ENCODE measurements at places on chromosomes 13 and 19.

GRCh38 chr13:98538876-98539275 is 38.0 kb downstream of the STK24 start:
- DNase-seq: no peak

- no peak for DNase-seq
These were observed 524.7 kb downstream of the GPC5 start for GRCh38 chr13:91922969-91923592.

GRCh38 chr19:12035220-12036172 is at the start of gene ZNF433:
Gene ZNF433 (minus strand): TSS chr19:12035679. CDS start chr19:12035539, 140 bp downstream.
- DNase-seq: peak; percentile 26

DNA sequence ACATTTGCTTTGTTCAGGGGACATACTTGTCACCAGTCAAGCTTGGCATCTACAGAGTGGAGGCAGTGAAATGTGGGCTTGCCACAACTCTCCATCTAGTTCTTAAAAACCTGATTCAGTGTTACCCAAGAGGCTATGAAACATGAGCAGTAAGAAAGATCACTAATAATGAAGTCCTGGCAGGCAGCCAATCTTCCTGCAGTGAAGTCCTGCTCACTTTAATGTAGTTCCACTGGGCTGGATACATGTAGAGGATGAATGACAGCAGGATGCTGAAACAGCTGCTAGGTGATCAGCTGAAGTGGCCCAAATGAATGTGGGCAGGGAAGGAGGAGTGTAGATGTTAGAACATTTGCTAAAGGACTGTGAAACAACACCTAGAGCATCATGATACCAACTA is 1213.1 kb downstream of the OLFM4 start:
- DNase-seq: no peak

- no peak for DNase-seq
These were observed 26.9 kb downstream of the DPF1 start for GRCh38 chr19:38196948-38197656.

GRCh38 chr13:23319883-23320224 is 113.6 kb downstream of the SACS start:
- DNase-seq: no peak

DNA sequence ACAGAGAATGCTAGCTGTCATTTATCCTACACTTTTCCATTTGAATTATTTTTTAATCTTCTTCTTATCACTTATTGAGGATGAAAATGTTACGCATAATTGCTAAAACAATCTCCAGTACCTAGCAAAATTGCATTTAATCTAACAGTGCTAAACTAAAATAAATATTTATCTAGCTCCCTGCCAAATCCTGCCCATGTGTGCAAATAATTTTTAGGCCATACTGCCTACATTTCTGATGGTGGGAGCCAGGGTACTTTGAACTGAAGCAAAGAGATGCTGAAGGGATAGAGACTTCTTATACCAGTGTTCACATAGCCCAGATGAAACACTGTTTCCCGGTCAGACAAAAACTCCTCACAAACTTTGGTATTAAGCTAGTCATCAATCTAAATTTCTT is 1268.7 kb upstream of the PCDH20 start:
- DNase-seq: no peak

DNA sequence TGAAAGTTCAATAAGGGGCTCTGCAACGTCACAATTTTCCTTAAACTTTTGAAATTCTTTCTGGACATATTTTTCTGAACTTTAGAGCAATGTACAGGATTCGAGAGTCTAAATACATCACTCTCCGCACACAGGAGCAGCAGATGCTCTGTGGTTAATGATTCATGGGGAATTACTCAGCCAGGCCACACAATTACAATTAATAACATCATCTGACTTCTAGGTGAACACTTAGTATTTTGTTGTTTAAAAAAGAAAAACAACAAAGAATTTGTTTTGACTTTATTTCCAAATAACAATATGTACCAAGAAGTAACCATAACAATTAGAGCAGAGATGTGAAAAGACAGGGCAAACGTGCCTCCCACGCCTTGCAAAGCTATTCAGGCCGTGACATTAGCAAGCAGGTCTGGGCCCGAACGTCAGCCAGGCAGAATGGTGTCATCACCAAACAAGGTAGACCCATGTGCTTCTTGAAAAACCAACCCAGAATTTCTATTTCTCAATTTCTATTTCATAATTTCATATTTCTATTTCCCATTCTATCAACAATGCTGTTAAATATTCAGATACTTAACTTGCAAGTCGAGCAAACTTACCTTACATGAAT is 236.3 kb downstream of the COL4A1 start:
- peak; percentile 7 for DNase-seq

GRCh38 chr19:33860312-33861090 is 63.8 kb downstream of the KCTD15 start:
- no peak for DNase-seq

- DNase-seq: no peak
These were observed 6.0 kb downstream of the SPRED3 start for GRCh38 chr19:38394488-38394887.

DNA sequence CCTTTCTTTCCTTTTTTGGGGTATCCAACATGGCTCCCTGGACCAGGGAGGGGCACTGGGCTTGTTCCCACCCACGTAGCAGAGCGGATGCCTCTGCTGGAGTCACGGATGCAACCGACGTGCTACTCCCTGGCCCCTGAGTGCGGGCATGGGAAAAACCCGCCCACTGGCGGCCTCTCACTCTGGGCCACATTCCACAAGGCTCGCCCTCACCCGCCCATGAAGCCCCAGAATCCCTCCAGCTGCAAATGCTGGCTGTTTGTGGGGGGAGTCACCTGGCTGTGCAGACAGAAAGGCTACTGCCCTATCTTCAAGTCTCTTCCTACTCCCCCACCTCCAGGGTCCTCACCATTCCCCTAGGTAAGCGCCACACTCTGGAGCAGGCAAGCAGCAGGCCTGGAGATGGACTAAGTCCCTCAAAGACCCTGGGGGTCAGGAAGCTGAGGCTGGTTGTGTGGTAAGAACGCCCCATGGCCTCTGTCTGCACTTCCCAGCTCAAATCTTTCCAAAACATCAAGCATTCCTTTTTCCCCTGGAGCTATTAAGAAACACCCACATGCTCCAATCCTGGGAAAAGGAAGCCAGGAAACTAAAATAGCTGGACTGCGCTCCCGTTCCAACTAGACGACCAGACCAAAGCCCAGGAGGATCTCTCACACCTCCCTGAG is 17.9 kb upstream of the EPHX3 start:
- DNase-seq: no peak

GRCh38 chr13:104632736-104633135 is 1566.5 kb upstream of the SLC10A2 start:
- no peak for DNase-seq

GRCh38 chr19:4061178-4061682 is 5.5 kb downstream of the ZBTB7A start:
- peak; percentile 48 for DNase-seq

GRCh38 chr13:47481536-47481935 is 519.5 kb downstream of the SUCLA2 start:
- DNase-seq: no peak

- no peak for DNase-seq
These were observed 1.6 kb downstream of the ZNF415 start for GRCh38 chr19:53131085-53131590.

DNA sequence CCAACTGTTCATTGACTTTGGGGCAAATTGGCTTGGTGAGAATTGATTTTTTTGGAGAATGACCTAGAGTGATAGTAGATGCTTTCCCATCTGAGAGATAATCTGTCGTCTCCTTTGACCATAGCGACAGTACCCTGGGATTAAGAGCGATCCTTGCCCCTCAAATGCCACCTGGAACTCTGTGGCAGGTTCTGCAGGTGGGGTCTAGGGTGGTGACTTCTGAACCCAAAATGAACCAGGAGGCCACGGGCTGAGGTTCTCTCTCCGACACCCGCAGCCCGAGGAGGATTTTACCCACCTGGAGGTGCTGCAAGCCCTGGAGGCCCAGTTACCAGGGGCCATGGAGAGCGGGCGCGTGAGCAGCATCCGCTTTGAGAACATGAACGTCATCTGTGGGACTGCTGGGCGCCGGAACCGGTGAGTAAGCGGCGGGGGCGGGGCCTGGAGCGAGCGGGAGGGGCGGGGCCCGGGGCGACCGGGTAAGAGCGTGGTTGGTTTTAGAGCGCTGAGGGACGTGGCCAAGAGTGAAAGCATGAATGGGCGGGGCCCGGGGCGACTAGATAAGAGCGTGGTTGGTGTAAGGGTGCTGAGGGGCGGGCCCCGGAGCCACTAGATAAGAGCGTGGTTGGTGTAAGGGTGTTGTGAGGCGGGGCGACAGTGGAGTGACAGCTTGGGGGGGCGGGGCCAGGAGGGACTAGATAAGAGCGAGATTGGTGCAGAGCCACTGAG is 8.6 kb downstream of the C19orf81 start:
- peak; percentile 75 for DNase-seq
